K562 (cell line): ENCODE measurements at places on chromosomes 1 and 21. TPM values are rescaled to one million over a fixed set of nuclear protein-coding genes. Genes with fewer than 3 reads are reported as not detected.

DNA sequence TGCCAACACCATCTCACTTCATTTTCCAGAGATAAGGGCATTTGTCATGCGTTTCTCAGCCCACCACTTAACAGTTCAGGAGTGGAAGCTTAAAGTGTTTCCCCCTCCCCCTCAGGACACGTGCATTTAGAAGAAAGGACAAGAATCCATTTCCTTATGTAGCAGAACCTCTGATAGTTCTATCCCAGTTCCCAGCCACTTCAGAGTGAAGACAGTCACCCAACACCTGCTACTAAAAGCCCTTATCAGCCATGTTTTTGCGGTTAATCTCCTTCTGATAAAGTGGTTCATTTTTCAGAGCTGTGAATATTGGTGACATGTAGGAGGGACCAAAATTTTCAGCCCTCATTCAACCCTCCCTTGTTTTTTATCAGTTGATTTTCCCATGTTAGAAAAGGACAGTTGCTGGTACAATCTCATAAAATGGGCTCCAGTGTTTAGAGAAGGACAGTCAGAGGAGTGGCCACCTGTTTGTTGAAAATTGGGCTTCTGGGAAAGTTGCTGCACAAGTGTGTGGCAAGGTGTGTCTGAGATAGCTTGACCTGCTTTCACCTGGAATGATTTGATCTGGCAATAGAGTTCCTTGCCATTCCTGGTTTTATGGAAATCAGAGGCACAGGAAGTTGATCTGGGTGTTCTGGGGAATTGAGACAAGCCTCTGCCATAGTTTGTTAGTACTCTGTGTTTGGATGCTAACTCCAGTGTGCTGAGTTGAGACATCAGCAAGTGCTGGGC is 114.0 kb downstream of the PPP1R12B start:
- no peaks in the 10 kb centered on the region for H3K27me3 ChIP-seq
- no peak overlapping the region for H3K4me3 ChIP-seq

- H3K36me3 ChIP-seq: no peaks in the 10 kb centered on the region
- peaks cover 11% of the 10 kb centered on the region for H3K27me3 ChIP-seq
- H3K4me3 ChIP-seq: no peak overlapping the region
- DNase-seq: no peak
- H3K4me1 ChIP-seq: no peaks in the 10 kb centered on the region
Measured at GRCh38 chr1:183097438-183098051, 74.3 kb downstream of the LAMC1 start.

GRCh38 chr1:201184307-201185122 is 6.1 kb upstream of the IGFN1 start:
- peaks cover 35% of the 10 kb centered on the region for H3K27me3 ChIP-seq
- DNase-seq: peak; percentile 61
- no peak overlapping the region for H3K4me3 ChIP-seq
- H3K36me3 ChIP-seq: no peaks in the 10 kb centered on the region

- no peak overlapping the region for H3K27ac ChIP-seq
- H3K27me3 ChIP-seq: no peaks in the 10 kb centered on the region
- no peaks in the 10 kb centered on the region for H3K4me1 ChIP-seq
- DNase-seq: no peak
Measured at GRCh38 chr1:222181191-222181590, 366.7 kb downstream of the HHIPL2 start.

DNA sequence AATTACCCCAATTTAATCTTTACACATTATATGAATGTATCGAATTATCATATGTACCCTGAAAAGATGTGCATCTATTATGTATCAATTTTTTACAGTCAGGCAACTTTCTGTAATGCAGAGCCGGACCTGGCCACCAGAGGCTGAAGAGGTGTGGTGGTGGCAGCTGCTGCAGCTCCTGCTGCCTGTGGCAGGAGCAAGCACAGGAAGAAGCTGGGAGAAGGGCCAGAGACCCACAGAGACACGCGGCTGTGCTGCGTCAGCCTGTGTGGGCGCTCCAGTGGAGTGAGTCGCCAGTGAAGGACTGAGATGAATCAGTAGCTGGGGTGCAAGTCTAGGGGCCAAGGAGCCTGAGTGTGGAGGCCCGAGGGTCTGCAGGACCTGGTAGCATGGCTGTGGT is 74.3 kb upstream of the COG2 start:
- no peak for DNase-seq
- no peaks in the 10 kb centered on the region for H3K4me1 ChIP-seq
- no peak overlapping the region for H3K4me3 ChIP-seq
- H3K36me3 ChIP-seq: no peaks in the 10 kb centered on the region
- no peak overlapping the region for H3K27ac ChIP-seq

- H3K4me1 ChIP-seq: peaks cover 8% of the 10 kb centered on the region; the same call in 1 of the 3 replicates
- no peak overlapping the region for H3K4me3 ChIP-seq
- no peak for DNase-seq
- H3K27ac ChIP-seq: no peak overlapping the region
- peaks cover 22% of the 10 kb centered on the region; the same call in 1 of the 3 replicates for H3K36me3 ChIP-seq
Measured at GRCh38 chr1:181014477-181015250, 8.0 kb downstream of the STX6 start.

DNA sequence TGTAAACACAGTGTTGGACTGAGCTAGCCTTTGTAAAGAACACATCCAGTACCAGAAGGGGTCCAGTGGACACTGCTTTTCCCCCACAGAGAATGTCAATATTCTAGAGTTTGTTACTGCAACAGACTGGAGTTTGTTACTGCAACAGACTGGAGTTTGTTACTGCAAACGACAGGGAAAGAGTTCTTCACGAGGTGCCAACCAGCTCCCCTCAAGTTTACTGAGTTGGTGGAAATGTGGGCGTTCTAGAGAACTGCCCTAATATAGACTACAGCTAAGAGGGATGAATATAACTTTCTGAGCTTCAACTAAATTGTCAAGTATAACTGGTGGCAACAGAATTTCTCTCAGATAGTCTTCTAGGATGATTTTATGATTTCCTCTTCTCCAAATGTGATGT is 73.8 kb upstream of the NEK2 start:
- peaks cover 12% of the 10 kb centered on the region; the same call in 2 of the 3 replicates for H3K36me3 ChIP-seq
- no peaks in the 10 kb centered on the region for H3K27me3 ChIP-seq
- no peak overlapping the region for H3K4me3 ChIP-seq
- no peak for DNase-seq
- no peaks in the 10 kb centered on the region for H3K4me1 ChIP-seq

GRCh38 chr1:205826016-205826806 is 13.2 kb upstream of the SLC41A1 start:
- no peak for DNase-seq
- no peaks in the 10 kb centered on the region for H3K4me1 ChIP-seq
- H3K4me3 ChIP-seq: no peak overlapping the region
- no peaks in the 10 kb centered on the region for H3K36me3 ChIP-seq

GRCh38 chr1:221718381-221719277 is 23.3 kb downstream of the DUSP10 start:
- H3K27ac ChIP-seq: no peak overlapping the region
- no peaks in the 10 kb centered on the region for H3K27me3 ChIP-seq
- no peak overlapping the region for H3K4me3 ChIP-seq

- H3K27ac ChIP-seq: no peak overlapping the region
- no peak for DNase-seq
- H3K4me3 ChIP-seq: no peak overlapping the region
- no peaks in the 10 kb centered on the region for H3K4me1 ChIP-seq
- H3K27me3 ChIP-seq: no peaks in the 10 kb centered on the region
Measured at GRCh38 chr1:93779540-93780165, 98.0 kb upstream of the BCAR3 start.

DNA sequence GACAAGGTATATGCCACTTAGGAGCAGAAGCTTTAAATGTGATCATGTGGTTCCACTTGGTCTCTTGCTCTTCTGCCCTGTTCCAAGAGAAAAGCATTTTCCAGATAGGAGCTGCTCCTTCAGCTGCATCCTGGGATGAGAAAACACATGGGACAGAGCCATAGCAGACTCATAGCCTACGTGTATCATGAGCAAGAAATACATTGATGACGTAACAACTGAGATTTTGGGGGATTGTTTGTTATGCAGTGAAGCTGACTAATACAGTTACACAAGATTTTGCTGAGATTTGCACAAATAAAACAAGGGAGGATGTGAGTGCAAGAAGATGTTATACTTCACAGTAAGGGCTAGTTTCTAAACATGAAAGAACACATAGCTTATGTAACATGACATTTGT is 36.0 kb upstream of the IRF2BP2 start:
- H3K27me3 ChIP-seq: no peaks in the 10 kb centered on the region
- no peaks in the 10 kb centered on the region for H3K36me3 ChIP-seq
- no peak for DNase-seq
- no peak overlapping the region for H3K27ac ChIP-seq
- no peak overlapping the region for H3K4me3 ChIP-seq
- no peaks in the 10 kb centered on the region; the same call in 1 of the 2 replicates for H3K4me1 ChIP-seq

GRCh38 chr21:34126691-34127090 is 53.3 kb downstream of the MRPS6 start:
- no peak overlapping the region for H3K27ac ChIP-seq
- no peak for DNase-seq
- no peak overlapping the region for H3K4me3 ChIP-seq
- peaks cover 38% of the 10 kb centered on the region for H3K36me3 ChIP-seq

DNA sequence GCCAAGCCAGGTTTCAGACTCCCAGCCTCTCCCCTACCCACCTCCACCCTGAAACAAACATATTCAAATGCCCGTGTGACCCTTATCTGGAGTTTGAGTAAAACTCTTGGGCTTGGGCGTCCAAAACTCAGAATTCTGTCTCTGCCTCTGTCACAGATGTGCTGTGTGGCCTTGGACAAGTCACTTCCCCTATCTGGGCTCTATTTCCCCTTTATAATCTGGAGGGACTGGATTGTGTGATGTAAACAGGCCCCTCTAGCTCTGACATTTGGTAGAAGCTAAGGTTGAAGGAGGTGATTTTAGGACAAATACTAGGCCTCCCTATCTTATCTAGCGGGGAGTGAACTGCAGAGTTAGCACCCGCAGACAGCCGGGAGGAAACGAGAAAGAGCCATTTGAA is 67.5 kb downstream of the IGSF21 start:
- no peak overlapping the region for H3K4me3 ChIP-seq
- peaks cover 31% of the 10 kb centered on the region for H3K27me3 ChIP-seq
- no peaks in the 10 kb centered on the region for H3K4me1 ChIP-seq
- H3K27ac ChIP-seq: no peak overlapping the region
- H3K36me3 ChIP-seq: no peaks in the 10 kb centered on the region

GRCh38 chr1:175951627-175952026 is 208.2 kb upstream of the TNR start:
- H3K27me3 ChIP-seq: no peaks in the 10 kb centered on the region
- H3K4me3 ChIP-seq: no peak overlapping the region
- H3K4me1 ChIP-seq: no peaks in the 10 kb centered on the region
- no peak overlapping the region for H3K27ac ChIP-seq

DNA sequence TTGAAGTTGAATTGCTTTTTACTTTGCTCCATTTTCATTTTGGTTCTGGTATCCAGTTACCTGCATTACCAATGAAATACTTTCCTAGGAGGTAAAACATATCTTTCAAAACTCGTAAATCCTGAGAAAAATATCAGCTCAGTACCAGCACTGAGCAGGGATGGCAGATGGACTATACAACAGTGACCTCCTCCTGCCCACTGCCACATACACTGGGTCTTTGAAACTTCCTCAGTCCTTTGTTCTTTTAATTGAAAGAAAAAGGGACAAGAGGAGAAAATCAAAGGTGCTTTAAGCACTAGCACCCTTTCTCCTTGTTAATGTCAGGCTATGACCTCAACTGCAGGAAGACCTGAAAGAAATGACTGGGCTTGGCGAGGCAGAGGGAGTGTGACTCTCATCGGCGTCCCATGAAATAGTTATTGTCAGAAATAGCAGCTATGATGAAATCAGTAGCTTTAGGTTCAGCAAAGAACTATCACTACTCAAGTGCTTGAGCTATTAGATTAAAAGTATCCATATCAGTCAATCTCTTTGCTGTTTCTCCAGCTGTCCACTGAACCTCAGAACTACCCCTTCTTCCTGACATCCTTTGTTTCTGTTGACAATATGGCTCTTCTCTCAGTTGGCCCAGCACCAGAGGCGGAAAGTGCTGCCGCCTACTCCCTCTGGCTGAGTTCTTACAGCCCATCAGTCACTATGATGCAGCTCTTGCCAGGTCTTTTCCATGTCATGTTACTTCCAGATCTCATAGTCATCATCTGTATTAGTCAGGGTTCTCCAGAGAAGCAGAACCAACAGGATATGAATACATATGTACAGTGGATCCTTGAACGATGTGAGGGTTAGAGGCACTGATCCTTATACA is 207.0 kb upstream of the MAP1LC3C start:
- no peak overlapping the region for H3K27ac ChIP-seq
- H3K27me3 ChIP-seq: no peaks in the 10 kb centered on the region
- no peak overlapping the region for H3K4me3 ChIP-seq
- H3K4me1 ChIP-seq: no peaks in the 10 kb centered on the region
- no peaks in the 10 kb centered on the region for H3K36me3 ChIP-seq

DNA sequence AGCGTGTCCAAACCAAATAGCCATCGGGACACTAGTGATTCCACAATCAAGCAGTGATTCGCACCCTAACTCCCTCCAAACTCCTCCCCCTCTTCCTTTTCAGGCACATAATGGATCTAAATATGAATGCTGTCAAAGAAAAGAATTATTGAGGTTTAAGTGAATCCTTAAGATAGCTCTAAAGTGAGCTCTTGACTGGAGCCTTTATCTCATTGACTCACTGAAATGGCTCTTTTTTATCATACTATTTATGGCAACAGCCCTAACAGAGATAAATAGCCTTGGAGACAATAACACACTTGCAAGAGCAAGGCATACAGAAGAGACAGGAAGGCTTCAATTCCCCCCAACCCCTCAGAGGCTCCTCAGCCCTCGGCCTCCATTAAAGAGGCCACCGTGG is 143.3 kb downstream of the PLXNA2 start:
- H3K36me3 ChIP-seq: no peaks in the 10 kb centered on the region
- H3K4me1 ChIP-seq: no peaks in the 10 kb centered on the region
- no peak overlapping the region for H3K27ac ChIP-seq
- DNase-seq: no peak
- H3K27me3 ChIP-seq: peaks cover 43% of the 10 kb centered on the region
- H3K4me3 ChIP-seq: no peak overlapping the region

DNA sequence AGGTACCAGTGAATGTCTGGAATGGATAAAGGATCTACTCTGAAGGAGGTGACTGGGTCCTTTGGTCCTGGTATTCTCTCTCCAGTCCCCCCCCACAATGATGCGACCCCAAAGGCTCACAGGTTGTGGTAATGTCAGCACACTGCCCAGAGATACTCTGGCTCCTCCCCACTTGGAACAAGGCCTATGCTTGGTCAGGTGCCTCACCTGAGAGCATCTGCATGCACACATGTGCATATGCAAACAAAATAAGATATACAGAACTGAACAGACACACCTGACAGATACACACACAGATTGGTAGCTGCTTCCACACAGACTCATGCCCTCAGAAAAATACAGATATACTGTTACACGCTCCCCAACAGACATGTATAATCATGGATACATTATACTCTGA is 33.5 kb downstream of the DMAP1 start:
- no peaks in the 10 kb centered on the region for H3K27me3 ChIP-seq
- DNase-seq: no peak
- no peak overlapping the region for H3K27ac ChIP-seq
- no peak overlapping the region for H3K4me3 ChIP-seq

GRCh38 chr1:211309617-211310016 is 17.0 kb upstream of the TRAF5 start:
- no peaks in the 10 kb centered on the region for H3K27me3 ChIP-seq
- peak overlapping the region; percentile 13; the same call in 1 of the 3 replicates for H3K27ac ChIP-seq
- H3K36me3 ChIP-seq: peaks cover 49% of the 10 kb centered on the region
- H3K4me1 ChIP-seq: peaks cover 6% of the 10 kb centered on the region; the same call in 2 of the 3 replicates
- H3K4me3 ChIP-seq: no peak overlapping the region

The RXRG gene
- polyA plus RNA-seq: not detected in 2 replicates

The KDF1 gene
- polyA plus RNA-seq: 1.0 and 1.3 TPM in 2 replicates

The LCE3D gene
- not detected in 2 replicates for polyA plus RNA-seq

The CFAP107 gene
- polyA plus RNA-seq: 0.08 and 0.16 TPM in 2 replicates

The PGBD5 gene
- 0.31 TPM in 1 of 2 replicates, not detected in the other for polyA plus RNA-seq

The MAP3K7CL gene
- 0.13 TPM in 1 of 2 replicates, not detected in the other for polyA plus RNA-seq

The AADACL4 gene
- not detected in 2 replicates for polyA plus RNA-seq

The NPPB gene
- not detected in 2 replicates for polyA plus RNA-seq

The DLGAP3 gene
- polyA plus RNA-seq: 0.01 and 0.16 TPM in 2 replicates
